GM19239 (cell line): ENCODE measurements at places on chromosomes 12 and 14.

- DNase-seq = no peak
These were observed 623.5 kb downstream of the FLRT2 start for GRCh38 chr14:86153480-86153879.

- no peak for DNase-seq
These were observed 42.2 kb upstream of the SLC38A2 start for GRCh38 chr12:46414591-46415268.

GRCh38 chr12:103399986-103400385 lies 95.8 kb downstream of the C12orf42 start:
- DNase-seq = no peak

- peak; percentile 22 for DNase-seq
These were observed 169.0 kb upstream of the EEA1 start for GRCh38 chr12:93098077-93098476.

GRCh38 chr12:66709893-66710292 lies 31.0 kb upstream of the GRIP1 start:
- DNase-seq = no peak
